ENCODE measurements at places on chromosomes 12 and 14. TPM values are rescaled to one million over a fixed set of nuclear protein-coding genes. Genes with fewer than 3 reads are reported as not detected.

DNA sequence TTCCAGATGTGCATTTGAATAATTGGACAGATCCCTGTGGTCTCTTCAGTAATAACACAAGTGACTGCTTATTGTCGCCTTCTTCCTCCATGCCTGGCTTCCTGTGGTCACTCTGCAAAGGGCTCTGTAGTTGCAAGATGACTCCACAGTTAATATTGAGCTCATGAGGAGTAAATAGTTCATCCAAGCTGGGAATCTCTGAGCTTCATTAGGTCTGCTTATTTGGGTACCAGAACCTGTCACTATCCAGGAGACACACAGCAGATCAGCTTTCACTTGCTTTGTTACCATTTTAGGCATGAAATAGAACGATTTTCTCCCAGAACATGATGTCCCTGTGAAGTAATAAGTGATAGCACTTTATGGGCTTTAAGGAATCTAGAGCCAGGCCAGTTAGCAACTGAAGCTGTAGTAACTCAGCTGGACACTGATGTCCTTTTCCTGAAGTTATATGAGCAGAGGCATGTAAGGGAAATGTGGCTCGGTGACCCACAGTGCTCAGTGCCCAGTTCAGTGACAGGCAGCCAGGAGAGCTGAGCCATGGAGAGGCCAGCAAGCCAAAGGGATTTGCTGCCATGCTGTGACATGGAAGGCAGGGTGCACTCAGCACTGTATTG, 50.1 kb downstream of the CRADD start:
- H3K36me3 ChIP-seq: no peaks in the 10 kb centered on the region
- no peaks in the 10 kb centered on the region for H3K27me3 ChIP-seq
- H3K27ac ChIP-seq: no peak overlapping the region
- H3K4me3 ChIP-seq: no peak overlapping the region

- no peak overlapping the region for H3K4me3 ChIP-seq
- no peak overlapping the region for H3K27ac ChIP-seq
- no peak for DNase-seq
These were observed 4.6 kb upstream of the CYP46A1 start for GRCh38 chr14:99679543-99679942.

GRCh38 chr12:106839333-106839732, 64.9 kb downstream of the RIC8B start:
- H3K27ac ChIP-seq: no peak overlapping the region
- no peaks in the 10 kb centered on the region for H3K4me1 ChIP-seq
- H3K4me3 ChIP-seq: no peak overlapping the region
- DNase-seq: no peak
- H3K36me3 ChIP-seq: peaks cover 6% of the 10 kb centered on the region

- no peak overlapping the region for H3K4me3 ChIP-seq
- DNase-seq: no peak
- H3K27ac ChIP-seq: no peak overlapping the region
- H3K4me1 ChIP-seq: no peaks in the 10 kb centered on the region
These were observed 10.4 kb downstream of the BEST3 start for GRCh38 chr12:69688471-69689427.

DNA sequence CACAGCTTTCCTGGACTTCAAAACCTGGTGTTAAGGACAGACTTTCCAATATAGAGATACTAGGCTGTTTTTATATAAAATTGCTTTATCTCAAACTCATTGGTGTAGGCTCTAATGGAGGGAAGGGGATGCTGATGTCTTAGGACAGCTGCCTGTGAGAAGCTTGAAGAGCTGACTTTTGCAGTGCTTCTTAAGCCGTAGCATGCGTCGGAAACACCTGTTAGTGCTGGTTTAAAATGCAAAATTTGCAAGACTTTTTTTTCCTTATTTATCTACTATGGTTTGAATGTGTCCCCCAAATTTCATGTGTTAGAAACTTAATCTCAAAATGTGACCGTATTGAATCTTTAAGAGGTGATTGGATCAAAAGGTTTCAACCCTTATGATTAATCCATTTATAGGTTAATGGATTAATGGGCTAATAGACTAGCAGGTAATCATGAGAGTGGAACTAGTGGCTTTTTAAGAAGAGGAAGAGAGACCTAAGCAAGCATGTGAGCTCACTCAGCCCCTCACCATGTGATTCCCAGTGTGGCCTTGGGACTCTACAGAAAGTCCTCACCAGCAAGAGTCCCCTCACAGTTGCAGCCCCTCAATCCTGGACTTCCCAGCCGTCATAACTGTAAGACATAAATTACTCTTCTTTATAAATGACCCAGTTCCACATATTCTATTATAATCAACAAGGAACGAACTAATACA, 60.9 kb upstream of the FUT8 start:
- no peak for DNase-seq
- H3K36me3 ChIP-seq: no peaks in the 10 kb centered on the region
- H3K27ac ChIP-seq: no peak overlapping the region
- H3K27me3 ChIP-seq: no peaks in the 10 kb centered on the region
- peaks cover 1% of the 10 kb centered on the region for H3K4me1 ChIP-seq

DNA sequence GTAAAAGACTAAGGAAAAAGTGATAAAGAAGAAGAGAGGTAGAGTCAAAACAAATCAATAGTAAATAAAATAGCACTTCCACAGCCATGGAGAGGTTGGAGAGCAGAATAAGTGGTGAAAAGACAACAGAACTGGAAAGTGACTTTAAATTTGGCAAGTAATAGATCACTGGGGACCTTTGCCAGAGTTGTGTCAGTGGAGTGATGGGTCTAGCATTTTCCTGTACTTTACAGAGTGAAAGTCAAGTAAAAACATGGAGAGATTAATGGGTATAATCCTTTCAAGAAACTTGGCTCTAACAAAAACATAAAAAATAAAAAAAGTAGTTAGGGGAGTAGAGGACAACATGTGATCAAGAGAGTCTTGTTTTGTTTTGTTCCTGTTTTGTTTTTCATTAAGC, 502.2 kb upstream of the RPL10L start:
- no peak overlapping the region for H3K4me3 ChIP-seq
- H3K27me3 ChIP-seq: no peaks in the 10 kb centered on the region
- no peak for DNase-seq

DNA sequence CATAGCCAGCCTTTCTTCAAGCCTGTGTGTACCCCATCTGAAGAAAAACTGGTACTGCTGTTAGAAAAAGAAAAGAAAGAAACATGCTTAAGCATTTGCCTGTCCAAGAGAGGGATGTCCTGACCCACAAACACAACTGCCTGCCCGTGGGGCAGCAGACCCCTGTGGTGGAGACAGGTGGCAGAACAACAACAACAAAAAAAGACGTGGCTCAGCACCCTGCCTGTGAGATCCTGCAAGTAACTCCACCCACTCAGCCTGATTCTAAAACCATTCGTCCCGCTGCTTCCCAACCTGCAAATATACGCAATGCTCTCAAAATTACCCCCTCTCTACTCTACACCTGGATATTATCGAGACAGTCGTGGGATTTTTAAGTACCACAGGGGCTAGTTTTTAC, 64.9 kb upstream of the ZDHHC17 start:
- no peaks in the 10 kb centered on the region for H3K36me3 ChIP-seq
- H3K27me3 ChIP-seq: no peaks in the 10 kb centered on the region
- H3K4me3 ChIP-seq: no peak overlapping the region
- no peak overlapping the region for H3K27ac ChIP-seq

- no peaks in the 10 kb centered on the region for H3K27me3 ChIP-seq
- peaks cover 7% of the 10 kb centered on the region for H3K4me1 ChIP-seq
- H3K27ac ChIP-seq: no peak overlapping the region
These were observed 1.7 kb downstream of the ZNF410 start for GRCh38 chr14:73888460-73888725.

- no peak overlapping the region for H3K4me3 ChIP-seq
- H3K4me1 ChIP-seq: no peaks in the 10 kb centered on the region
- H3K27me3 ChIP-seq: no peaks in the 10 kb centered on the region
- DNase-seq: no peak
- no peak overlapping the region for H3K27ac ChIP-seq
These were observed 41.6 kb downstream of the SFSWAP start for GRCh38 chr12:131752451-131752850.

DNA sequence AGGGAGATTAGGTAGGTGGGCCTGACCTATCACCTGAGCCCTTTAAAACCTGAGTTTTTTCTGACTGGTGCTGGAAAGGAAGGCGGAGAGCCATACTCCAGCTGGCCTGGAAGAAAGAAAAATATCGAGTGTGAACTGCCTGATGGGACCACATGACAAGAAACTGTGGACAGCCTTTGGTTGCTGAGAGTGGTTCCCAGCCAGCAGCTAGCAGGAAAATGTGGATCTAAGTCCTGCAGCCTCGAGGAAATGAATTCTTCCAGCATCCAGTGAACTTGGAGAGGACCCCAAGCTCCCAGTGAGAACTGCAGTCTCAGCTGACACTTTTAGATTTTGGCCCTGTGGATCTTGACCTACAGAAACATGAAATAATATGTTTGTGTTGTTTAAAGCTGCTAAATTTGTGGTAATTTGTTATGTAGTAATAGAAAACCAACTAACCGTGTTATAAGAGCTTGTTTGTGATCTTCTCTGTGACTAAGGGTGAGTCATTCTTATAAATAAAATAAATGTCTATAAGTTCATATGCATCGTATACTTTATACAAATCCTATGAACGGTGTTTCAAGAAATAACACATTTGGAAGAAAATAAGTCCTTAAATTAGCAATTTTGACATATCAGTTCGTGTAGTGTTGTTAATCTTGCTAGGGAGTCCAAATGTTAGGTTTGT, 359.6 kb downstream of the BMP4 start:
- no peaks in the 10 kb centered on the region for H3K4me1 ChIP-seq
- no peak overlapping the region for H3K4me3 ChIP-seq
- no peaks in the 10 kb centered on the region for H3K27me3 ChIP-seq
- H3K27ac ChIP-seq: no peak overlapping the region
- DNase-seq: no peak

GRCh38 chr14:59565087-59565486, 11.5 kb downstream of the CCDC175 start:
- no peak overlapping the region for H3K27ac ChIP-seq
- H3K4me3 ChIP-seq: no peak overlapping the region
- H3K36me3 ChIP-seq: no peaks in the 10 kb centered on the region
- no peaks in the 10 kb centered on the region for H3K27me3 ChIP-seq

GRCh38 chr12:9361879-9362326, 153.7 kb upstream of the PZP start:
- no peaks in the 10 kb centered on the region for H3K36me3 ChIP-seq
- no peak overlapping the region for H3K27ac ChIP-seq
- H3K4me1 ChIP-seq: no peaks in the 10 kb centered on the region
- no peaks in the 10 kb centered on the region for H3K27me3 ChIP-seq
- DNase-seq: no peak

GRCh38 chr14:71472356-71473340, 459.6 kb upstream of the RGS6 start:
- H3K27ac ChIP-seq: no peak overlapping the region
- peaks cover 4% of the 10 kb centered on the region for H3K4me1 ChIP-seq
- no peak for DNase-seq
- H3K27me3 ChIP-seq: no peaks in the 10 kb centered on the region

DNA sequence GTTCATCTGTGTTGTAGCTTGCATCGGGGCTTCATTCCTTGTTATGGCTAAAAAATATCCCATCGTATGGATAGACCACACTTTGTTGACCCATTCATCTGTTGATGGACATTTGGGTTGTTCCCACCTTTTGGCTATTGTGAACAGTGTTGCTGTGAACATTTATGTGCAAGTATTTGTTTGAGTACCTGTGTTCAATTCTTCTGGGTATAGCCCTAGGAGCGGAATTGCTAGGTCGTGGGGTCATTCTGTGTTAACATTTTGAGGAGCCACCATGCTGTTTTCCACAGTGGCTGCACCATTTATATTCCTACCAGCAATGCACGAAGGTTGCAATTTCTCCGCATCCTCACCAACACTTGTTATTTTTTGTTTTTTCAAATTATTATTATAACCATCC, 23.0 kb upstream of the NCOR2 start:
- H3K4me3 ChIP-seq: no peak overlapping the region
- no peak for DNase-seq
- H3K36me3 ChIP-seq: no peaks in the 10 kb centered on the region
- peaks cover 2% of the 10 kb centered on the region for H3K27me3 ChIP-seq

GRCh38 chr12:4118017-4118510, 155.5 kb upstream of the CCND2 start:
- no peaks in the 10 kb centered on the region for H3K36me3 ChIP-seq
- H3K27me3 ChIP-seq: no peaks in the 10 kb centered on the region
- peak overlapping the region; percentile 50 for H3K27ac ChIP-seq
- H3K4me1 ChIP-seq: peaks cover 12% of the 10 kb centered on the region
- H3K4me3 ChIP-seq: no peak overlapping the region
- DNase-seq: peak; percentile 40

- no peak overlapping the region for H3K27ac ChIP-seq
- DNase-seq: no peak
These were observed 26.5 kb upstream of the TTC7B start for GRCh38 chr14:90842726-90843125.

DNA sequence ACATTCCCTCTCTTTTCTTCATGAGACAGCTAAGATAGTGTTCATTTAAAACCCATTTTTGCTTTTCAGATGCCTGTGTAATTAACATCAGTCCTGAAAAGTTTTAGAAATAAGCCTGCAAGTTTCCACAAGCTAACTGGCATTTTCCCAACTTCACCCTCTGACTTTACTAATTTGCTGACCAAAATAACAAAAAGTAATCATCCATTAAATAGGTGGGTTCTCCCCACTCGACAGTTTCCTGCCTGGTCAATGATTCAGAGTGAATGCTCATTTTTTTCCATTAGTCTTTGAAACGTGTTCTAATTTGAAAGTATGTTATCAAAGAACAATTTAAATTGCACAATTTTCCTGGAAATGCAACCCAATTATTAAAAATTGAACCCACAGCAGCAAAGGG, 23.6 kb downstream of the NELL2 start:
- no peak overlapping the region for H3K27ac ChIP-seq
- no peak overlapping the region for H3K4me3 ChIP-seq
- H3K27me3 ChIP-seq: no peaks in the 10 kb centered on the region
- no peak for DNase-seq

DNA sequence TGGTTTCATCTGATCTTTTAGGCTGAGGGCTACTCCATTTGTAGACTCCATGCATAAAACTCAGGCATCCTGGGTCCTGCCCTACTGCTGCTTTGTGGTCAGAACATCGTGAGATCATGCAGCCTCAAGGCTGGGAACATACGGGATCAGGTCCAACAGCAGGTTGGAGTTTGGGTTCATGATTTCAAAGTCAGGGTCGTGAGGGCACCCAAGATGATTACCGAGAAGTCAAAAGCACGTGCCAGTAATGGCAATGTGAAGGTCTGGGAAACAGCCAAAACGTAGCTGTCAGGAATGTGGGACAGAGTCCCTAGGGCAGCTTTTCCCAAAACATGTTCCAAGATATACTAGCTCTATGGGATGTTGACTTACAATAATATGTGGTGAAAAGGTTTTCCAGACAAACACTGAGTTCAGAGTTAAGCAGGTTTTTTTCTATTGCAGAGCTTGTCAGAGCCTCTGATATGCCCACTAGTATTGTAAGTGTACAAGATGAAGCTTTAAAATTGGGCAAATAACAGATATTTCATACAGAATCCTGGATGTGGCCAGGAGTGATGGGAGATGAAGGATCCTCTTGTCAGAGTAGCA, 130.3 kb upstream of the DNM1L start:
- no peaks in the 10 kb centered on the region for H3K4me1 ChIP-seq
- no peak overlapping the region for H3K4me3 ChIP-seq
- H3K27me3 ChIP-seq: no peaks in the 10 kb centered on the region

GRCh38 chr14:42141328-42141727, 534.7 kb downstream of the LRFN5 start:
- no peak overlapping the region for H3K4me3 ChIP-seq
- no peaks in the 10 kb centered on the region for H3K4me1 ChIP-seq
- H3K27ac ChIP-seq: no peak overlapping the region
- H3K36me3 ChIP-seq: no peaks in the 10 kb centered on the region
- no peak for DNase-seq

Gene C14orf39
- total RNA-seq: 0.24 TPM

Gene ADAMTS20
- 0.09 TPM for total RNA-seq

Gene DNAH10
- 0.47 TPM for total RNA-seq

Gene SDSL
- 2.1 TPM for total RNA-seq

Gene MMP19
- total RNA-seq: 4.5 TPM

Gene TTC9
- total RNA-seq: 1.8 TPM

Data from thymus (tissue), 14 donors.